Left lobe of liver (tissue), 2 donors: ENCODE measurements at places on chromosomes 4 and X.

DNA sequence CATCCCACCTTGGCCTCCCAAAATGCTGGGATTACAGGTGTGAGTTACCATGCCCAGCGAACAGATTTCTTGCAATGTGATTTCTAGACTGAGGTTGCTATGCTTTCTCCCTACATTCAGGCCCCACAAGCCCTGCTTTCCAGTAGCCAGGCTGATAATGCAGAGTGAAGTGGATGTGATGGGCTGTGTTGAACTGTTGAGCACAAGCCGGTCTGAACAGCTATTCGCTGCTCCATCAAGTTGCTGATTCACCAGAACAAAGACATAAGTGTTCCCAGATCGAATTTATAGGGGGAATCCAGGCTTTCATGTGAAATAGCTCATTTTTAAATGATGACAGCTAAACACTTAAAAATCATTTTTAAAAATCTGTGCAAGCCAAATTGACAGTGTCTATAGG, 8.0 kb downstream of the NIPAL1 start:
- no peak for DNase-seq

DNA sequence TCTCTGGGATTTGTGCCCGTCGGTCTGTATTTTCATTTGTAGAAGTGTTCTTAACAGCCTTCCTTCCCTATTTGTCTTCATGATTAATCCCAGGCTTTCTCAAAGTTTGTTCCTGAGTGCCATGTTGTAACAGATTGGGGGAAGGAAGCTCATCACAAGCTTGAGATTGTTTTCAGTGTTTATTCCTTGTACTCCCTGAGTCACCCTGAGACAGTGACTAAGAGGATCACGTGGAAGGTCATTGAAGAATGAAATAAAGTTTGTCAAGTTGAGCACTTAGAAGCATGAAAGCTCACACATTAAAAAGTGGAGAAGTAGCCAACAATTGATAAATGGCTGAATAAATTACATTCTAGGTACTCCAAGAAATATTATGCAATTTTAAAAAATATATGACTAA, 153.5 kb upstream of the FAM241A start:
- no peak for DNase-seq

DNA sequence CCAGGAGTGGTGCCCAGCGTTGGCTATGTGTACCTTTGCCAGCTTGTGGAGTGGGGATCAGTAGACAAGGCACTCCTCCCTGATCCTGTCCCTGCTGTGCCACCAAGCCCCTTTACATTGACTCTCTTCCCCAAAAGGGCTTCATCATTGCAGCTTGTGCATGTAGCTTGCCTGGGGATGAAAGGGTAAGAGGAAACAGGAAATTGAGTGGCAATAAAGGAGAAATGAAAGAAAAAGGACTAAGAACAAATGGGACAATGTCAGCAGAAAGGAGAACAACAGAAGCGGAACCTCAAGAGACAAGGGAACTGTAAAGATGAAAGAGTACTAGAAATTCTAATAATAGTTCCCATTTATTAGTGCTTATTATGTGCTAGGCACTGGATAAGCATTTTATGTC, 8.7 kb upstream of the IL13RA1 start:
- no peak for DNase-seq

DNA sequence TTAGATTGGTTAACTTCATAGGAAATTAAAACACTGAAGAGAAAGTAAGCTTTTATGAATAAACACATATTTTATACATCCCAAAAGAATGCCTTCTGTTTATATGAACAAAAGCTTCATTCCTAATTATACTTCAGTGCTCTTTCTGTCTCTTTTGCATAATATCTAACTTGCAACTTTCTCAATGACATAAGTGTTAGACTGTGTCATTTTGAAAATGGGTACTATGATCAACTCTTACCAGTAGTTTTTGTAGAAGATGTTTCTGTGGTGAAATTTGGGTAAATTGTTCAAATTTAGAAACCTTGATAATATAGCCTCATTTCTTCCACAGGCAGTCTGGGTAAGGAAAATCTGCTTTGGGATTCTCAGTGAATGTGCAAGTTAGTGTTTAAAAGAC, 991.4 kb downstream of the CCSER1 start:
- DNase-seq, result no peak

GRCh38 chrX:24890677-24891076, 125.1 kb downstream of the ARX start:
- DNase-seq, result no peak

DNA sequence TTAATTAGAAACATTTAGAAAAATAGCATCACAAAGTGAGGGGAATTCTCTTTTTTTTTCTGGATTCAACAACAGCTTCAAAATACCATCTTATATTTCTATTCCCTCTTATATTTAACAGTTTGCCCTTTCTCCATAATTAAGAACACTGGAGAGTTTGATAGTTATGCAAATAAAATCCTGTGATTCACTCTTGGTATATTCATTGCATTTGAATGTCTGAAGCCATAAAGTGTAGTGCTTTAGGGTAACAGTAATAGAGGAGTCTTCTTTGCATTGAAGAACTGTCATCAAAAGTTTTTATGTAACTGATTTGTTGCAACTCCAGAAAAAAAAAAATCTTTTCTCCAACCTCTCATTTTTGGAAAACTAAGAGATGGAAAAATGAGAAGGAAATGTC, 352.0 kb upstream of the GALNTL6 start:
- no peak for DNase-seq

DNA sequence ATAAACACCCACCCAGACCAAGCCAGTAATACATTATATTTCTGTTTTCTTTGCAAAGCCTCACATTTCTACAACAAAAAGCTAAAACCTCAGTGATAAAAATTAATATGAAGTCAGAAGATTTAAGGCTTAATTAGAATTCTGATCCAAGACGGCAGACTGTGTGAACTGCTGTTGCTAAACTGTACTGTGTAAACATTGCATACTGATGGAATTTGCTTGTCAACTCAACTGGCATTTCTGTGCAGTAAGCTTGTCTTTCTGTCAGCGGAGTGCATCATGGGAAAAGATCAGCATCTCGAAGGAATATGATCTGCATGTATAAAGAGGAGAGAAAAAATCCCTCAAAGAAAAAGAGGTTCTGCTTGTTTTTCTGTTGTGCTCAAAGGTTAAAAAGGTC, 69.4 kb upstream of the SPANXB1 start:
- DNase-seq, result no peak

GRCh38 chrX:154712781-154713740, 37.8 kb downstream of the GAB3 start:
- no peak for DNase-seq

GRCh38 chr4:62881901-62882300, 1527.3 kb downstream of the TECRL start:
- no peak for DNase-seq
